ENCODE measurements at places on chromosomes 5 and 9. TPM values are rescaled to one million over a fixed set of nuclear protein-coding genes. Genes with fewer than 3 reads are reported as not detected.

GRCh38 chr9:13502484-13502883, 223.0 kb upstream of the MPDZ start:
- H3K36me3 ChIP-seq: no peaks in the 10 kb centered on the region
- no peak overlapping the region for H3K4me3 ChIP-seq
- no peaks in the 10 kb centered on the region for H3K4me1 ChIP-seq
- peak; percentile 30 for DNase-seq

GRCh38 chr5:133680830-133681565, 68.7 kb upstream of the FSTL4 start:
- no peaks in the 10 kb centered on the region for H3K4me1 ChIP-seq
- no peaks in the 10 kb centered on the region for H3K27me3 ChIP-seq
- no peak overlapping the region for H3K4me3 ChIP-seq
- H3K36me3 ChIP-seq: no peaks in the 10 kb centered on the region
- H3K27ac ChIP-seq: no peak overlapping the region

COL5A1 gene
- 205 TPM for total RNA-seq

SHROOM1 gene
- 5.3 TPM for total RNA-seq

DNA sequence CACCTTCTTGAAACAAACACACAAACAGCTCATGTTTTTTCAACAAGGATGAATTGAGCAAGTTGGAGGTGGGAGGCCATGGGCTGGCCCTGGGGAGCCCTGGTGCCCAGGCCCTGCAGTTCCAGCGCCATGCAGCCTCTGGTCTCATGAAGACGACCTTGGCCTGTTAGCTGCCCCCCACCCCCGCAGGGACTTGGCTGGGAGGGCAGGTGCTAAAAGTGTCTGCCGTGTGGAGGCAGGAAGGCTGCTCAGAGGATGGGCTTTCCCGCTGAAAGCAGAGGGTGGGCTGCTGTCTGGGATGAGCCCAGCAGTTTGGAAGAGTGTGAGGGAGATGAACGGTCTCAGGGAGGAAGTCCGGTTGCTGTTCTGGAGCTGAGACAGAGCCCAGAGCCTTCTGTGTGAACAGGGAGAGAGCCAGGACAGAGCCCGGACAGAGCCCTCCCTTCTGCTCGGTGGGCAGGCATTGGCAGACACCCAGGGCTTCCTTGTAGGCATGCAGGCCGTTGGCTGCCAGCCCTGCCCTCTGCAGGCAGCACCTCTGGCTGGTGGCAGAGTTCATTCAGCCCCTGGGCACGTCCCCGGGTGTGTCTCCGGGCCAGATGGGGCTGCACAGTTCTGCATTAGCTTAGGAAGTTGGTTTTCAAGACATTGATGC, 18.7 kb downstream of the ROPN1L start:
- no peaks in the 10 kb centered on the region for H3K27me3 ChIP-seq
- H3K36me3 ChIP-seq: no peaks in the 10 kb centered on the region
- H3K4me3 ChIP-seq: no peak overlapping the region

GRCh38 chr5:107271682-107272350, 398.9 kb downstream of the EFNA5 start:
- no peak overlapping the region for H3K4me3 ChIP-seq
- no peaks in the 10 kb centered on the region for H3K27me3 ChIP-seq
- H3K4me1 ChIP-seq: no peaks in the 10 kb centered on the region
- DNase-seq: no peak

PHF24 gene
- total RNA-seq: not detected

SLC34A3 gene
- total RNA-seq: not detected

PCA3 gene
- not detected for total RNA-seq

ASPN gene
- 0.29 TPM for total RNA-seq

CCDC192 gene
- total RNA-seq: not detected

GRCh38 chr5:41940641-41941040, 15.6 kb downstream of the FBXO4 start:
- no peak overlapping the region for H3K4me3 ChIP-seq
- no peaks in the 10 kb centered on the region for H3K27me3 ChIP-seq
- no peaks in the 10 kb centered on the region for H3K36me3 ChIP-seq
- DNase-seq: no peak
- no peak overlapping the region for H3K27ac ChIP-seq

DNA sequence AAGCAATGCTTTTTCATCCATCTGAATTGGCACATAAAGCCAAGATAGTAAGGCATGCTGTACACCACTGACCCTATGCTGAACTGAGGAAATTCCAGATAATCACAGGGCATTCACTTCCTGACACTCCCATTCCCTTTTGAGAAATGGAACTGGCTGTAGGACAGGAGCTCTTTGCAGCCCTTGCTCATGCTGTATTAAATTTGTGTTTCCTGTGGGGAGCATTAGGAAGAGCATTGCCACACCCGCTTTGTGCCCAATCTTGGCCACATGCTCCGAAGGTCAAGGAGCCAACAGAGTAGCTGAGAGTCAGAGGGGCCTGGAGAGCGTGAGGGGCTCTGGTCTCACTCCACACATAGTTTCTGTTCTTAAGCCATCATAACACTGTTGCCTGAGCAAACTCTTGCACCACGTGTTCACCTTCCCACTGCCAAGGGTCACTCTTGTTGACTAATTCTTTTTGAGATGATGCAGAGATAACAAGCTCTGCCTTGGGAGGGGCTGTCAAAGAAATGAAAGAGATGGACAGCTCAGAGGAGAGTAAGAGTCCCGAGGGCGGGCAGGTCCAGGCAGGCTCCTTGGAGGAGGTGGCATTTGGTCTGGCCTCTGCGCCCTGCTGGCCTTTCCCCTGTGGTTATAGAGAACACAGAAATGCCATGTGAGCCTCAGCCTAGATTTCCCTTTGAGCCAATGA, 31.7 kb upstream of the ARAP3 start:
- H3K36me3 ChIP-seq: no peaks in the 10 kb centered on the region
- H3K27ac ChIP-seq: no peak overlapping the region
- H3K27me3 ChIP-seq: no peaks in the 10 kb centered on the region
- H3K4me3 ChIP-seq: no peak overlapping the region

- no peak for DNase-seq
- H3K4me3 ChIP-seq: no peak overlapping the region
Observed at GRCh38 chr5:127758766-127759283, 55.6 kb downstream of the CCDC192 start.

DNA sequence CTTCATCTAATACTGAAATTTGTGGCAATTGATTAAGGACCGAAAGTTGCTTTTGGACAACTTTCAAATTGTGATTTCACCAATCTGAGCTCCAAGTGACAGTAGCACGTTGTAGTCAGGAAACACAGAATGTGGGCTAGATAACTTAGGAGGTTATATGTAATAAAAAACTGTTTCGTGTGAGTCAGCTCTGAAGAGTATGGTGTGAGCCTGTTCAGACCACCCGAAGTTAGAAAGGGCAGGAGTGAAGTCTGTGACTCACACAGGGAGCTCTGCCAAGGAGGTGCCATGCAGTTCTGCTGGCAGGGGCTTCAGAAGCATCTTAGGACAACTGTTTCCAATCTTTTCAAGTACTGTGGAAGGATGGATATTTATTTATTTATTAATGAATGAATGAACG, 16.4 kb upstream of the ZBTB34 start:
- H3K27ac ChIP-seq: no peak overlapping the region
- no peaks in the 10 kb centered on the region for H3K4me1 ChIP-seq
- H3K27me3 ChIP-seq: no peaks in the 10 kb centered on the region

DNA sequence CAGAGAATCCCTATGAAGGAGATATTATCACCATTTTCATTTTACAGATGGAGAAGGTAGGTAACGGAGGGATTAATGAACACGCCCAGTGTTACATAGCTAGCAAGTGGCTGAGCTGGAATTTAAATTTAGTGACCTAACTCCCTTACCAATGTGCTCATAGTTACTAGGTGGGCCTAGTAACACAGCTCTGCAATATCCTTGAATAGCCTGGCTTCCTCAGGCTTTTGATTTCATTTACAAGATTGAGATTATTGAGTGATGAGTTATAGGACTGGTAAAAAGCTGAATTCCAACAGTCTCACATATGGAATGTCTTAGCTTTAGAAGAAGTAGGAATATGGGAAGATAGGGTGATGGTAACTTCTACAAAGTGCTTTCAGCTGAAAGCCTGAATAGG, 336.3 kb upstream of the KIF2A start:
- DNase-seq: no peak
- no peaks in the 10 kb centered on the region for H3K27me3 ChIP-seq
- H3K27ac ChIP-seq: no peak overlapping the region
- no peaks in the 10 kb centered on the region for H3K36me3 ChIP-seq
- no peak overlapping the region for H3K4me3 ChIP-seq

TLX3 gene
- total RNA-seq: not detected

DNA sequence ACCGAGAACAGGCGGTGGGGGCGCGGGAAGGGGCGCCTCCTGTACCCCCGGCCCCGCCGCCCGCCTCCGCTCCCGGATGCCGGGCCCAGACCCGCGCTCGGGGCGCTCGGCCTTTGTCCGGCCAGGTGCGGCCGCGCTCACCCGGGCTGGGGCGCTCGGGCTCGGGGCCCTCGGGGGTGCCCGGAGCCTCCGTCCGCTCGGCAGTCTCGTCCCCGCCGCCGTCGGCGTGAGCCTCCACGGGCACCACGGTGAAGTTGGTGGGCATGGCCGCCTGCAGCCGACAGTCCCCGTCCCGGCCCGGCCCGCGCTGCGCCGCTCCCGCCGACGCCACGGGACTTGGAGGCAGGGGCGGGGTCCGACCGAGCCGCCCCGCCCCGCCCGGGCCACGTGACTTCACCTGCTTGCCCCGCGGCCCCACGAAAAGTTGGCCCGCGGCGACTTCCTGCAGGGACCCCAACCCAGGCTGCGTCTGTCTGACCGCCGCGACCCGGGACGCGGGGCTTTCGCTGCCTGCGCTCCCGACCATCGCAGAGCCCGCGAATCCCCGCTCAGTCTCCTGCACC, at the start of gene SLC12A7:
Gene SLC12A7, minus strand, starts transcription at position 337 of the 563 bp plus-strand sequence. Its CDS starts 72 bp downstream, at position 265.
- peaks cover 59% of the 10 kb centered on the region for H3K4me1 ChIP-seq
- DNase-seq: peak; percentile 81

MCC gene
- 35.1 TPM for total RNA-seq

All from stomach (tissue), 19 donors.